Mesothelial cell of epicardium (in vitro differentiated cells): ENCODE measurements at places on chromosomes 4 and X.

DNA sequence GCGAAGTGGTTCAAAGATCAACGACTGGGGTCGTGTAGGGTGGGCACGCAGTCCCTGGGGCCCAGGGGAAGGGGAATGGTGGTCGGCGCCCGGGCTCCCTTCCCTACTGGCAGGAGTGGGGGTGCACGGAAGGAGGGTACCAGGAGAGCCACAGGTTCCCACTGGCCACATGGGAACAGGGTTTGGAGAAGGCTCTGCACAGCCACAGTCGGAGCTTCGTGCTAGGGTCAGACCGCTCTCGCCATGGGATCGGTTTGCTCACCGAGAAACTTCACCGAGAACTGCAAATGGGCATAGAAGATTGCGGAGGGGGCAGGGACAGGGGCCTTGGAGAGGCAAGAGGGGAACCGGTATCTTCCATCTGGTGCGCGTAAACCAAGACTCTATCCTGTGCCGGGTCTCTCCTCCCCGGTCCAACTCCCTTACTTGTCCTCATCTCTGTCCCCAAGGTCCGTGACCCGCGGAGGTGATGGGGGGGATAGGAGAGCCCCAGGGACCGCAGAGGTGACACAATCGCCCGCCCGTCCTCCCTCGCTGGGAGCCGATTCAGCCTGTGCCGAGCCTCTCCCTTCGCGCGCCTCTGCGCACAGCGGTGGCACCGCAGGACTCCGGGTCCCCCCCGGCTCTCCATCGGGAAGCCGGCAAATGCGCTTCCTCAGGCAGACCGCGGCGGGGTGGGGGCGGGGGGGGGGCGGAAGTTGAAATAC, 1.0 kb downstream of the SCD5 start:
- DNase-seq = peak; percentile 62

- no peak for DNase-seq
Observed at GRCh38 chr4:118761397-118762016, 74.4 kb downstream of the SEC24D start.

- no peak for DNase-seq
Observed at GRCh38 chrX:110089656-110090403, 86.9 kb downstream of the TMEM164 start.

DNA sequence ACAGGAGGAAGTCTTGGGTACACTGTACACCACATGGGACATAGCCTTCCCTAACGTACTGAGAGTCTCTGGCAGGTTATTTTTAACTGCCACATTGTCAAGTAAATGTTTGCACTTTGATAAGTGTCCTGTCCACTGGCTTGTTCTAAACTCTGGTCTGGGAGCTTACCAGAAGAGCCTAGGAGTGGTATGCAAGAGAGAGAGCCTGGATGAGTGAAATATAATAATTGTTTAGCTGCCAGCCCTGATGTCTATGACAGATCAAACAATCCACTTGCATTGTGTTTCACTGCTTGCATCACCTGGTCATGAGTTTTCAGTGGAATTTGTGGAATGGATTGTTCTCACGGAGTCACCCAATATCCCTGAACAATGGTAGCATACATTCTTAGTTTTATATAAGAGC, 91.6 kb downstream of the SHROOM3 start:
- no peak for DNase-seq
